ENCODE measurements at places on chromosomes 7 and 10. TPM values are rescaled to one million over a fixed set of nuclear protein-coding genes. Genes with fewer than 3 reads are reported as not detected.
A peak's percentile ranks its signal among the peaks of the same experiment; 100 is the strongest.

DNA sequence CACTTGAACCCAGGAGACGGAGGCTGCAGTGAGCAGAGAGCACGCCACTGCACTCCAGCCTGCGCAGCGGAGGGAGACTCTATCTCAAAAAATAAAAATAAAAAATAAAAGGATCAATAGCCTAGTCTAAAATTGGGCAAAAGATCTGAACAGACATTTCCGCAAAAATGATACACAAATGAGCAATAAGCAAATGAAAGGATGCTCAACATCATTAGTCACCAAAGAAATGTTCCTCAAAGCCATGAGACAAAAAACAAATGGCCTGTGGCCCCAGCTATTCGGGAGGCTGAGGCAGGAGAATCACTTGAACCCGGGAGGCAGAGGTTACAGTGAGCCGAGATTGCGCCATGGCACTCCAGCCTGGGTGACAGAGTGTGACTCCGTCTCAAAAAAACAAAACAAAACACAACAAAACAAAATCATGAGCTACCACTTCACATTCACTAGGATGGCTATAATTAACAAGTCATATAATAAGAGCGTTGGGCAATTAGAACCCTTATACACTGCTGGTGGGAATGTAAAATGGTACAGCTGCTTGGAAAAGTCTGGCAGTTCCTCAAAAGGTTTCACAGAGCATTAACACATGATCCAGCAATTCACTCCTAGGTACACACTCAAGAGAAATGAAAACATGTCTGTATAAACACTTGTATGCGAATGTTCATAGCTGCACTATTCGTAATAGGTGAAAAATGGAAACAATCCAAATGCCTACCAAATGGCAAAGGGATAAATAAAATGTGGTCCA is 3.1 kb downstream of the DAGLB start:
- no peak overlapping the region for H3K27ac ChIP-seq
- no peaks in the 10 kb centered on the region for H3K27me3 ChIP-seq
- DNase-seq = no peak
- peaks cover 63% of the 10 kb centered on the region for H3K4me1 ChIP-seq
- H3K4me3 ChIP-seq = peak overlapping the region; percentile 2

Gene WASL
- 14.3 TPM for total RNA-seq

Gene RINT1
- total RNA-seq = 31.2 TPM

- no peaks in the 10 kb centered on the region for H3K4me1 ChIP-seq
- peaks cover 2% of the 10 kb centered on the region for H3K27me3 ChIP-seq
- no peak overlapping the region for H3K27ac ChIP-seq
- DNase-seq = no peak
Observed at GRCh38 chr7:45971661-45972175, 50.6 kb upstream of the IGFBP3 start.

Gene SPAG6
- not detected for total RNA-seq

- no peak for DNase-seq
- peaks cover 57% of the 10 kb centered on the region for H3K27me3 ChIP-seq
- H3K4me1 ChIP-seq = no peaks in the 10 kb centered on the region
- no peaks in the 10 kb centered on the region for H3K36me3 ChIP-seq
Observed at GRCh38 chr10:10797513-10797912, 220.2 kb upstream of the CELF2 start.

GRCh38 chr10:104650072-104650471 is 9.0 kb downstream of the SORCS3 start:
- no peak overlapping the region for H3K4me3 ChIP-seq
- H3K36me3 ChIP-seq = no peaks in the 10 kb centered on the region
- DNase-seq = no peak
- H3K27ac ChIP-seq = no peak overlapping the region

Data from naive thymus-derived CD8-positive, alpha-beta T cell (primary cell).